ENCODE measurements at places on chromosomes 1 and 21. TPM values are rescaled to one million over a fixed set of nuclear protein-coding genes. Genes with fewer than 3 reads are reported as not detected.

GRCh38 chr1:157139052-157139715, 989 bp upstream of the ETV3 start:
- DNase-seq = no peak

- DNase-seq = no peak
These were observed 120.3 kb upstream of the TMEM51 start for GRCh38 chr1:15033264-15033663.

GRCh38 chr1:102562380-102562779, 545.9 kb downstream of the COL11A1 start:
- no peak for DNase-seq

DNA sequence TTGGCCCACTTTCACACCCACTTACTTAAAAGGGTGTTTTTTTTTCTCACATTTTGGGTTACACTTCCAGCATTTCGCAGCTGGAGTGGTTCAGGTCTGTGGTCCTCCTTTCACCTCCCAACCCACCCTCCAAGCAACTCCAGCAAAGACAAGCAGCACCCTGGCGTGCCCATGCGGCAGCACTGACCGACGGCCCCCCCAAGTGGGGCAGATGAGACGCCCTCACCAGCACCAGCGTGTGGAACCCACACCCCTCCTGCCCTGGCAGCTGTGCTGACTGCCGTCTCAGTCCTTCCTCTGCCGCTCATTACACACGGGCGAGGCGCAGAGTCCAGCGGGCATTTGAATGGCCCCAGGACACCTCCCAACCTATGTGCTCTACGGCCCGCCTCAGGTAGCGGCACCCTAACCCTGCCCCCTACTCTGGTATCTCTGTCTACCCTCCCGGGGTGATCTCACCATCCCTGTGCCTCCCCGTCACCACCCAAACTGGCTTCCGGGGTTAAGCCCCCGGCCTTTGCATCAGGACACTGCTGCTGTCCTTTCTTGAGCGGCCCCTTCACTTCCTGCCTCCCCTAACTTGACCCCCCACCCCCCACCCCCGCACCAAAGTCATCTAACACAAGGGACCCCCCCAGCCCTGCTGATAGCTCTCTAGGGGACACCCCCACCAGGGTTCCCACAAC, 10.9 kb downstream of the LSS start:
- DNase-seq = no peak

Gene CD247
- total RNA-seq = 2.9 TPM

DNA sequence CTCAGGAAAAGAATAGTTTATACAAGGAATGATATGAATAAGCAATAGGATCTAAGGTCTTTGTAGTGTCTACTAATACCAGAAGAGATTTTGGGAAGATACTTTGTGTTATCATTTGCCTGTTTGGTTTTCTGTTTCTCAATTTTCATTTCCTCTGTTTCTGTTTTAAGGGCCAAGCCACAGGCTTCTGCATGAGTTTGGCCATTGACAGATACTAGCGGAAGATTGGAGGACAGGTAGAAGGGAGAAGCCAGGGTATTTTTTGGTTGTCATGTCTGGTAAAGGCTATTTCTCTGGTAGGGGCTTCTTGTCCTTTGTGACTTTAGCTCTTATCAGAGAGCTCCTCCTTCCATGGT, 51.4 kb downstream of the HS2ST1 start:
- DNase-seq = no peak

DNA sequence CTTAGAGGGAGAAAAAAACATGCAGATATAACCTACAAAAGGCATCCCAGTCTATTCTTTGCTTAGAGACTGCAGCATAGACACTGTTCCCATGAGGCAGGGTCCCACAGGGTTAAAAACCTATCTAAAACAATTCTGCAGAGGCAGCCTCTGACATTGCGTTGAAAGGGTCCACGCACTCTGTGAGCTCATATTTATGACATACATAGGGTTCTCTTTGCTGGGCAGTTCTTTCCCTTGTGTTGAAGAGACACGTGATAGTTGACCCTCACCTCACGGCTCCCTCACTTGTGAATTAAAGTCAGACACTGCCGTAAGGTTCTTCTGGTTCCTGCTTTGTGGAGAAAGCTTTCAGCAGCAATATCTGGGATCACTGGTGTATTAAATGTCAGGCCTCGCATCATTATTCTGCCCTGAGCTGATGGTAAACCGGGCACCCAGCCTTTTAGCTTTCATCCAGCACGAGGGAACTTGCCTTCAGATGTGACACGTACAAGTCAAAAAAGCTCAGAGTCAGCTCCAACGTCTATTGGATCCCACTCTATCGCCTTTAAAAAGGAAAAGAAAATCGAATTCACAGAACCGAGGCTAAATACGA, 52.8 kb upstream of the HNRNPU start:
- DNase-seq = no peak

Gene CFHR1
- total RNA-seq = not detected

GRCh38 chr1:26984291-26984690, 9.2 kb upstream of the TRNP1 start:
- DNase-seq = no peak

Gene HLX
- total RNA-seq = 0.23 TPM

Gene NBPF4
- not detected for total RNA-seq

- no peak for DNase-seq
These were observed 10.8 kb upstream of the TMPRSS2 start for GRCh38 chr21:41518757-41519156.

DNA sequence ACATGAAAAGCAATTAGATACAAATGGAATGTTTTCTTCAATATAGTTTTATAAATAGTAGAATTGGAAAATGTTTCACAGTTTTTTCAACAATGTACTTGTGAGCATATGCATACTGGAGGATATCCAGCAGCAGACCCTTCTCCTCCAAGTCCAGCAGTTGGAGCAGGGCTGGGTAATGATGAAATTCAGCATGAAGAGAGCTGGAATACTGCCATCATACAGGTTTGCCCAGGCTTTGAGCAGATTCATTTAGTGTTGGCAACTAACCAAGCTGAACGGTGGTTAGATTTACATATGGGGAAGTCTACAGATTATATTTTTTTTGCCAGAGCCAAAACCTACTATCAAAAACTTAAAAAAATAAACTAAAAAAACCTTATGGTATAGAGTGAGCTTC, 38.3 kb downstream of the WDR3 start:
- DNase-seq = no peak

Gene NUAK2
- 19.7 TPM for total RNA-seq

DNA sequence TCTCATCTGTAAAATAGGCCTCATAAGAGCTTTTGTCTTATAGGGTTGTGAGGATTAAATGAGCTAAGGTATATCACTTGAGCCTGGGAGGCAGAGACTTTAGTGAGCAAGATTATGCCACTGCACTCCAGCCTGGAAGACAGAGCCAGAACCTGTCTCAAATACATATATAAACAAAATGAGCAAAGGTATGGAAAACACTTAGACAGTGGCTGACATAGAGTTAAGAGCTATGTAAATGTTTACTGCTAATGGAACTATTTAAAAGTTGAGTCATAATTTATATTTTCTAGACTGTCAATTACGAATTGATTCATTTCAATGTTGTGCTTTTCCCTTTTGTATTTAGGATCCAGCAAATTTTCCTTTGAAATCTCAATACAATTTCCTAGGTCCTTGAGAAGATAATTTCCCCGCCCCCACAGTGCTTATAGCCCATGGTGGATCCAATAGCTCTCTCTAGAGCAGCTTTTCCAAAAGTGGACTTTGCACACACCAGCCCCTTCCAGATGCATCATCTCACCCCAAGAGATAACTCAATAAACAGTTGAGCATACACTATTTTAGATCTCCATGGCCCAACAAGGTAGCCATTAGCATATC, 21.8 kb upstream of the RUNX3 start:
- no peak for DNase-seq

Gene LCE2C
- not detected for total RNA-seq

DNA sequence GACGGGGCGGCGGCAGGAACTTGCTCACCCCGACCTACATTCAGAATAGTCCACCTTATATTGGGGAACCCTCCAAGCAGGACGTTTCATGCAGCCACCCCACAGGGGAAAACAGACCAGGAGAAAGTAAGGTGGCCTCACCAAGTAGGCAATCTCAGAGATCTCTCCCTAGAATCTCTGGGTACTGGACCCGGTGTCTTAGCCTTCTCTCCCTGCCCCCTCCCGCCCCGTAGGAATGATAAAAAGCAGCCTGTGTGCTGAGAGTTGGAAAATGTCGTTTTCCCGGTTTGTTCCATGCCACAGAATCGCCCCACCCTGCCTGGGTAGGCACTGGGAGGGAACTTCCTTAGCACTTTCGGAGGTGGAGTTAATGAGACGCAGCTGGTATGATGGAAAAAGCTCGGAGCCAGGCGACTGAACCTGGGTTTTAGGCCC, 789 bp upstream of the PTPN14 start:
- no peak for DNase-seq

DNA sequence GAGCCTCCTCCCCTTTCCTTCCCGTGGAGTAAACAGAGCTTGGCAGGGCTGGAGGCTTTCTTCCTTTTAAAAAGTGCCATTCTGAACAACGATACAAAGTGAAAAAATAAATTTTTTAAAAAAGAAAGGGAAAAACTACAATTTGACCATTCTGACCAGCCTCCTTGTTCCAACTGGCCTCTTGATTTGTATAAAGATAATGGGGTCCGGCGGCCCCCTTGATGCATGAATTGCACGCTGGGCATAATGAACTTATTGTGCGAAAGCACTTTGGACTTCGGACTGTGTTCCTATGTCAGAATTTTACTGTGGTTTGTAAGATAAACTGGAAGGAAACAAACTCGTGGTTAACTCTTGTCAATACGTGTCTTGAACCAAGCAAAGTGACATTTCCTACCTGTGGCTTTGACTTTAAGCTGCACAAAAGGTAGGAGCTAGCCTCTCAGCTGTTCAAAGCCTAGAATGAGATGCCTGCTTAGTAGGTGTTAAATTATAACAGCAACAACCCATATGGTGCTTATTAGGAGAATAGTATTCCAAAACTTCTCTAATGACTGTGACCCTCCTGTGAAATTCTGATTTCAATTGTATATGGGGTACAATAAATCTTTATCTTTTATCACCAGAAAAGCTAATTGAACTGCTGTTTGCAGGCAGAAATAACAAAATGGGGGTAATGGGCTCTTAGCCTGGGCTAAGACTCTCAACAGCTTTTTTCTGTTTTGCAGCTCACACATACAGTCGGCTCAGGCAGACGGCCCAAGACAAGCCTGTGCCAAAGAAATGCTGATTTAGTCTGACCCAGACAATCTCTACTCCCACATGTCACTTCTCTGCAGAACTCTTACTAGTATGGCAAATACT, 9.3 kb downstream of the IRF2BP2 start:
- DNase-seq = no peak

DNA sequence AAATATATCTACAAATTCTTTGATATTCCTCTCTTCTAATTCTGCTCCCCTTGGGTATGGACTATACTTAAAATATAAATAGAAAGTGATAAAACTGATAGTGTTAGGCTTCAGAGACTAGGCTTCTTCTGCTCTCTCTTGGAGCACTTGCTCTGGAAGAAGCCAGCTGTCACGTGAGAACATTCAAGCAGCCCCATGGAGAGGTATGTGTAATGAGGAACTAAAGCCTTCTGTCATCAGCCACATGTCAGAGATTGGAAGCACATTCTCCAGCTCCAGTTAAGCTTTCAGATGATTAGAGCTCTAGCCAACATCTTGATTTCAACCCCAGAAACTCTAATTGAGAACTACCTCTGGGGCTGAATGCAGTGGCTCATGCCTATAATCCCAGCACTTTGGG, 34.3 kb downstream of the XKR8 start:
- no peak for DNase-seq

Gene SLC35D1
- 12.5 TPM for total RNA-seq

Gene SCYL3
- 10.1 TPM for total RNA-seq

Gene HSPB7
- 3.3 TPM for total RNA-seq

Gene TNNI3K
- not detected for total RNA-seq

DNA sequence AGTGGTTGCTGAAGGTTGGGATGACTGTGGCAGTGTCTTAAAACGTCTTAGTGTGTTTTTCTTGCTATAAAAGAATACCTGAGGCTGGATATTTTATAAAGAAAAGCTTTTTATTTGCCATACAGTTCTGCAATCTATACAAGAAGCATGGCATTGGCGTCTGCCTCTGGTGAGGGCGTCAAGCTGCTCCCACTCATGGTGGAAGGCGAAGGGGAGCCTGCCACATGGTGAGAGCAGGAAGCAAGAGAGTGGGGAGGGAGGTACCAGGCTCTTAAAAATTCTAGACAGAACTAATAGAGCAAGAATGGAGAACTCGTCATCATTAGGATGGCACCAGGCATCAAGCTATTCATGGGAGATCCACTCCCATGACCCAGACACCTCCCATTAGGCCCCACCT, 140.5 kb downstream of the CACNA1E start:
- no peak for DNase-seq

DNA sequence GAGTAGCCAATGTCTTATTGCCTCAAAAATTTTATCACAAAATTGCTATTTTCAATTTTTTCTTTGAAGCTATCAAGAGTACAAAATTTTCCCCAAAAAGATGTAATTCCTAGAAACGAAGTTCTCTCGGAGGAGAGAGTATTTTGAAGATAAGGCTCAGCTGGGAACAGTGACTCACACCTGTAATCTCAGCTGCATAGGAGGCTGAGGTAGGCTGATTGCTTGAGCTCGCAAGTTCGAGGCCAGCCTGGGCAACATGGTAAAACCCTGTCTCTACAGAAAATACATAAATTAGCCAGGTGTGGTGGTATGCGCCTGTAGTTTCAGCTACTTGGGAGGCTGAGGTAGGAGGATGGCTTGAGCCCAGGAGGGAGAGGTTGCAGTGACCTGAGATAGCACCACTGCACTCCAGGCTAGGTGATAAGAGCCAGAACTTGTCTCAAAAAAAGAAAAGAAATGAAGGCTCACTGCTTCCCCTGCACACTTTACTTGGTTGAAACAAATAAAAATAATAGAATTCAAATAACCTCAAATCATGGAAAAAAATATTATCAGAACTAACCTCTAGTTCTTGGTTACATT, 22.2 kb downstream of the TUT4 start:
- no peak for DNase-seq

DNA sequence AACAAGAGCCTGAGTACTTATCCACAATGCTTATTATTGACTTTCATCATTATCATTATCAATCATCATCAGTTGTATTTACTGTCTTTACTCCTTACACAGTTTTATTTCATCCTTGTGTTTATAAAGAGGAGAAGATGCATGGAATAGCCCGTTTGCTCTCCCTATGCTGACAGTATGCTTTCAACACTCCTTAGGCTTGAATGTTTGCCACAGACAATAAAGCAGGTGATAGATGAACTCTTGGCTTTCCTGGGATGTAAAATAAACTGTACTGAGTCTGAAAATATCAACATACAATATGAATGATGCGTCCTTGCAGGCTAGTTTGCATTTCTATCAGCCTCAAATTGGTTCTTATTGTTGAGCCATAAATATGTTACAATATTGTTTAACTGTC, 891.8 kb upstream of the NCAM2 start:
- no peak for DNase-seq

DNA sequence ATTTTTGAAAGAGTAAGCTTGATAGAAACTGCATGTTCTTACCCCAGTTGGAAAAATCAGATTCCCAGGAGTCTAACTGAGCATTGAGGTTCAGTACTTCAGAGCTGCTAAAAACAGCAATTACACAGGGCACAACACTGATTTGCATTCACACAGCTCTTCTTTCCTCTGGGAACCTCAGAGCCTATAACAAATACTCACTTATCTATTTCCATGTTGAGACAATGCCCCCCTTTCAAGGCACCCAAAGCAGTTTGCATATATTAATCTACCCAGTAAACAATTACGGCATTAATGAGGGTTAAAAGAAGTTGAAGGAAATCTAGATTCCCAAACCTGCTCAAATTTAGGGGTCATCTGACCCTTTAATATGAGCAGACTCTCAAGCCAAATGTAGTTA, 126.9 kb upstream of the SLC35F3 start:
- DNase-seq = no peak

- DNase-seq = no peak
These were observed 914 bp downstream of the ZNF326 start for GRCh38 chr1:89995598-89996449.

Gene HTR6
- not detected for total RNA-seq

Gene CELA3A
- not detected for total RNA-seq

Gene HSD3B1
- not detected for total RNA-seq

Data from esophagus squamous epithelium (tissue), 5 donors.